H4 (cell line): ENCODE measurements at places on chromosomes 7 and 10.

- DNase-seq: no peak
These were observed at the start of gene FUOM for GRCh38 chr10:133357285-133358161. FUOM (minus strand) TSS chr10:133358019; CDS start chr10:133358007, 12 bp downstream.

DNA sequence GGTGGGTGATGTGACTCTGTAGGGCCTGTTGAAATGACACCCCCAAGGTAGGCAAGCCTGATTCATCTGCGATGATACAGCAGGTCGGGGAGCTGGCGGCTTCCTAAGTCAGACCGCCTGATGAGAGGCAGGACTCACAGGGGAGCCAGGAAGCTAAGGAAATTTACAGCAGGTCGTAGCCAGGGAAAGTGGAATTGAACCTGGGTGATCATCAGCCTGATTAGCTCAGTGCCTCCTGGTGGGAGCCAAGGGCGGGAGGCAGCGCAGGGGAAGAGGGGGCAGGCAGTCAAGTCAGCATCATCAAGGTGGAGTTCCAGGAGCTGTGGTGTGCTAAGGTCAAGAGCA lies 18.5 kb upstream of the TRIM56 start:
- DNase-seq: no peak

DNA sequence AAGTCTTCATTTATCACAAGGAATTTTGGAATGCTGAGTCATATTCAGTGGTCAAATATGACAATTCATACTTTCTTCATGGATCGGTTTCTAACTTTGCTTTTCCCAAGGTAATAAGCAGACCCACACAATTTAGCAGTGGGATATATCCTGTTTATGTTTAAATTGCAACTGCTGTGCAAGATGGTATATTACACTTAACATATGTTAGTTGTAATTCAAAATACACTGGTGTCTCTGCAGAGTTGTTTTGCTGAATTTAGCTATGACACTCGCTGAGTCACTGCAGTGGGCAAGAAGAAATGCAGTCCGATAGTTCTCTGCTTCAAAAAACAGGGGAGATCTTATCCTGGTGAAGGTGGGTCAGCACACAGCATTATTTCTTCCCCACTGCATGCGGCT lies 194.8 kb upstream of the PTN start:
- peak; percentile 52 for DNase-seq

DNA sequence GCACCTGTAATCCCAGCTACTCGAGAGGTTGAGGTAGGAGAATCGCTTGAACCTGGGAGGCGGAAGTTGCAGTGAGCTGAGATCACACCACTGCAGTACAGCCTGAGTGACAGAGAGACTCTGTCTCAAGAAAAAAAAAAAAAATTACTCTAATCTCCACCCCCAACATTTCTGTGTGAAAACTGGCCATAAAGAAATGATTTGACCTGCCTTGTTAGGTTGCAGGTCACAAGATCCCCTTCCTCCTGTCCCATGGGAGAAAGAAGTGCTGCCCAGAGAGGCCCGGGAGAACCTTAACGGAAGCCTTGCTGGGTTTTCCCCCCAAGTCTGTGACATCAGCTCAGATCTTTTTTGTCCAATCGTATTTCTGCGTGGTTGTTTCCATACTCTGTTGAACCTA lies 8.7 kb upstream of the CALHM1 start:
- DNase-seq: no peak

DNA sequence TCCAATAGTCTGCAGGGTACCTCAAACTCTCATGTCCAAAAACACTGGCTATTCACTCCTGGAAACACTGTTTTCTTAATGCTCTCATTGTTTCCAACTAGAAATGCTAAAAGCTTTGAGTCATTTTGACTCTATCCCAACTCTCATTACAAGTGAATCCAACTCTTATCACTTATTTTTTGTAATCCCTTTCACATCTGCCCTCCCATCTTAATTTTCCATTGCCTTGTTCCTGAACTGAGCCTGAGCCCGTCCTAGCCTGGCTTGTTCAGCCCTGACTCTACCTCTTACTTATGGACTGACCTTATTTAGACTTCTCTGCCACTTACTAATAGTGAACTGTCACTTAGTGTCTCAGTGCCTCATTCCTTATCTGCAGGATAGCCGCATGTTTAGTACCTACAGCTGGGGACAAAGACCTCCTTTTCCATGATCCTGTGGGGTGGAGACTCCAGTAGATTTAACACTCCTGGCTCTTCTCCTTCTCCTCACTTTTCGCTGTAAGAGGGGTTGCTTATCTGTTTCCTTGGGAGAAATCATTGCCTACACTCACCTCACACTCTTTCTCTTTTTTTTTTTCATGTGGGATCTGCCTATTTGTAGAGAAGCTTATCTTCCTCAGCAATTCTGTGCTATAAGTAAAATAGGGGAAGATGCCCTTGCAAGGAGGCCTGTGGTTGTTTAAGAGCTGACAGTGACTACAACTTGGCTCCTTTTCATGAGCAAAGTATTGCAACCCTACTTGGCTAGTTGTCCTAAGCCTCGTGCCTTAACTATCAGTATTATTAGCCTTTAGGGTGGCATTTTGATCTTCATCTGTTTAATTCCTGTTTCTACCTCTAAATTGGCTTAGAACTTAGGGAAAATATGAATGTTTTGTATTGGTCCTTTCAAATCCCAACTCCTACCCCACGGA lies 56.4 kb downstream of the SLC16A12 start:
- DNase-seq: no peak
